ENCODE measurements at places on chromosomes 7 and 10. TPM values are rescaled to one million over a fixed set of nuclear protein-coding genes. Genes with fewer than 3 reads are reported as not detected.

NRG3 gene
- 3.9 TPM for total RNA-seq

CALHM3 gene
- total RNA-seq = not detected

IGF2BP3 gene
- total RNA-seq = 183 TPM

CPA5 gene
- not detected for total RNA-seq

CABCOCO1 gene
- not detected for total RNA-seq

DNA sequence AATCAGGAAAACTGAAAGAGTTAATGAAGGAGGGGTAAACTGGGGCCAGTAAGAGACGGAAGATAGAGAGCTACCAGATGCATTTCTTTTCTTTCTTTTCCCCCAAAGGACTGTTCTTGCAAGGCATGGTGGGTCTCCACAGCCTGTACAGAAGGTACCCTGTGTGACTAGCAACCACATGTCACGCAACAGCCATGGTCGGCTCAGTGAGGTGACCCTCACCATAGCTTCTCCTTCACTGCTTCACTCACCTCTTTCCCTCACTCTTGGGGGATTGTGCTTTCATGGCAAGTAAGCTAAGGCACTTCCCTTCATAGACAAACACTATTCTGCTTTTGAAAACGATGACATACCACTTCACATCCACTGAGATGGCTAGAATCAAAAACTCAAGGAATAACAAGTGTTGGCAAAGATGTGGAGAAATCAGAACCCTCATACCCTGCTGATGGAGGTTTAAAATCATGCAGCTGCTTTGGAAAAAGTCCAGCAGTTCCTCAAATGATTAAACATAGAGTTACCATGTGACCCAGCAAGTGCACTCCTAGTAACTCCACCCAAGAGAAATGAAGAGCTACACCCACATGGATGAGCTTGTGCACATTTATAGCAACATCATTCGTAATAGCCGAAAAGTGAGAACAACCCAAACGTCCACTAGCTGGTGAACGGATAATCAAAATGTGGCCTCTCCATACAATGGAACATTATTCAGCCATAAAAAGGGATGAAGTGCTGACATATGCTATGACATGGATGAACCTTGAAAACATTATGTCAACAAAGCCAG lies 3.8 kb upstream of the INSIG1 start:
- H3K27ac ChIP-seq = no peak overlapping the region
- no peaks in the 10 kb centered on the region for H3K27me3 ChIP-seq
- H3K36me3 ChIP-seq = no peaks in the 10 kb centered on the region
- peaks cover 14% of the 10 kb centered on the region for H3K4me1 ChIP-seq
- DNase-seq = no peak
- H3K4me3 ChIP-seq = no peak overlapping the region

DNA sequence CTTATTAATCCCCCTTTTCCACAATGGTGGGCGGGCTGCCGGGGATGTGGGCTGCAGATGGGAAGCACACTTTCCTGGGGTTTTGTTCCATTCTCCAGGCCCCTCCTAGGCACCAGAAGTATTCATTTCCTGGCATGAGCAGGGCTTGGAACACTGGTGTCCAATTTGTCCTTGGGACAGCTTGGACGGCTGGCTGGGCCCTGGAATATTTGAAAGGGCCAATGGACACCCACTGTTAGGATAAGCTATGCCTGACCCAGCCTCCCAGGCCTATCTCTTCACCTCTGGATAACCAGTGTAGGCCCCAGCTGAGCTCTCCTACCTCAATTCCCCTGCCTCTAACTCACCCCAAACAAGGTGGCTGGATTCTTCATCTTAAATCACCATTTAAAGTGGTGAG lies 354.9 kb downstream of the PTEN start:
- H3K36me3 ChIP-seq = no peaks in the 10 kb centered on the region
- no peaks in the 10 kb centered on the region for H3K4me1 ChIP-seq
- H3K27me3 ChIP-seq = no peaks in the 10 kb centered on the region
- H3K27ac ChIP-seq = no peak overlapping the region
- DNase-seq = no peak
- H3K4me3 ChIP-seq = no peak overlapping the region

- no peaks in the 10 kb centered on the region for H3K27me3 ChIP-seq
- no peaks in the 10 kb centered on the region for H3K36me3 ChIP-seq
- no peak overlapping the region for H3K4me3 ChIP-seq
- peaks cover 13% of the 10 kb centered on the region for H3K4me1 ChIP-seq
Observed at GRCh38 chr10:19812976-19813375, 3.3 kb upstream of the PLXDC2 start.

- DNase-seq = peak; percentile 63
- H3K4me3 ChIP-seq = peak overlapping the region; percentile 96
- peaks cover 28% of the 10 kb centered on the region for H3K36me3 ChIP-seq
- peak overlapping the region; percentile 97 for H3K27ac ChIP-seq
Observed at GRCh38 chr7:155644971-155645509, 579 bp downstream of the RBM33 start.

DNA sequence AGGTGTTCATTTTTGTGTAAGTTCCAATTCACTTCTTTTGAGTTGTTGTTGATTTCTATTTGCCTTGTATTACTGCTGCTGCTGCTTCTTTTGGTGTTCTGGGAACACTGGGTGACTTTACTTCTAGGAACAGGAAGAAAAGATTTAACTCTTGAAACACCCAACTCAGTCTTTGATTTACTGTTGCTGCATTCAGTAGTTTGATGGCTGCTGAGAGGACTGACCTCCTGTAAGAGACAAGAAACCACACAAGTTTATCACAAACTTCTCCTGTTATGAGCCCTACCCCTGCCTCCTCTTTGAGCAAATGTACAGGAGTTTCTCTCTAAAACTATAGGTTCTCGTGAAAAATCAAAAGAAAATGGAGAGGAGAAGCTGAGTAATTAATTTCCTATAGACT lies 161.7 kb downstream of the CTTNBP2 start:
- H3K27ac ChIP-seq = no peak overlapping the region
- H3K27me3 ChIP-seq = no peaks in the 10 kb centered on the region
- no peak for DNase-seq
- H3K36me3 ChIP-seq = no peaks in the 10 kb centered on the region
- no peak overlapping the region for H3K4me3 ChIP-seq

DNA sequence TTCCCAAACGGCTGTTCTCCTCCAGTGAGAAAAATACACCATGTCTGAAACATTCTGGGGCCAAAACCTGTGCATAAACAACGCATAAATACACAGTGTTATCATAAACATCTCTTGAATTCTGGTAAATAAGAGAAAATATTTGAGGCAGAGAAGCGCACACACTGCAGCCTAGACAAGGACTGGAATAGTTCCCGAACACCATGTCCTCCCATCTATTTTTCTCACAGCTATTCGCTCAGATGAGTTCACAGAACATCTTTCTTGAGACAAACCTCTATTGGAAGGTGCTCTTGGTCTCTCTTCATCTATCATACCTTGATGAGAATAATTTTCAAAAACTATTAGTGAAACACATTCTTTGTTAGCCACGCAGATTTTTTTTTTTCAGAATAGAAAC lies 24.4 kb downstream of the ETV1 start:
- H3K27ac ChIP-seq = no peak overlapping the region
- no peaks in the 10 kb centered on the region for H3K36me3 ChIP-seq
- no peak overlapping the region for H3K4me3 ChIP-seq

GRCh38 chr10:75261813-75262705 lies 26.3 kb upstream of the COMTD1 start:
- H3K27me3 ChIP-seq = no peaks in the 10 kb centered on the region
- no peaks in the 10 kb centered on the region for H3K4me1 ChIP-seq
- H3K36me3 ChIP-seq = no peaks in the 10 kb centered on the region
- H3K27ac ChIP-seq = no peak overlapping the region
- no peak for DNase-seq

DNA sequence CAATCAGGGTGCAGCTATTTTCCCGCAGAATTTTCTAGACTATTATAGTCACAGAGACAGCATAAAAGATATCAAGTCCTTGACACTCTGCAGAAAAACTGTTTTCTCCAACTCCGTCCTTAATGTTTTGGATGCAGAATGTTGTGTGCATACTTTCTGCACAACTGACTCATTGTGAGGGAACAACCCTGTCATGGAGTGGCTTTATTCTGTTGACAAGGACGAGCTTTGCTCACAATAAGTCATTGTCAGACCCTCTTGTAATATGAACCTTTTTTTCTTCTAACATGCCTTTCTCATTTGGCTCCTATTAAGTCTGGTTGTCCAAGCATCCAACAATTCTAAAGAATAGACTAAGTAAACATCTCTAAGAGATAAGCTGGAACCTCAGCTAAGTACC lies 17.3 kb downstream of the ABCB4 start:
- H3K36me3 ChIP-seq = no peaks in the 10 kb centered on the region
- no peak for DNase-seq
- no peaks in the 10 kb centered on the region for H3K4me1 ChIP-seq
- no peak overlapping the region for H3K4me3 ChIP-seq

DNA sequence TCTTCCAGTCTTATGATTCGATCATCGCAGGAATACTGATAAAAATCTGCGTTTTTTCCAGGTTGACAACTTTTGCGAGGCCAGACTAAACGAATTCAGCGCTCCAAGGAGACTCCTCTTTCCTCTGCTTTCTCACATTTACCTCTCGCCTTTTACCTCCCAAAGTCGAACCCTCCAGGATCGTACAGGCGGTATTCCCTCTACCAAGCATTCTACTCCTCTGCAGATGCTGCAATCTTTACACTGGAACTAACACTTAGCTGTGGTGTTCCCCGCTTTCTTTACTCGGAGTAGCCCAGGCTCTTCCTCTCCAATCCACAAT lies 449 bp downstream of the NUDT5 start:
- no peaks in the 10 kb centered on the region for H3K27me3 ChIP-seq
- H3K27ac ChIP-seq = peak overlapping the region; percentile 88
- peak overlapping the region; percentile 79 for H3K4me3 ChIP-seq
- peaks cover 12% of the 10 kb centered on the region for H3K4me1 ChIP-seq
- no peak for DNase-seq
- H3K36me3 ChIP-seq = peaks cover 15% of the 10 kb centered on the region

DNA sequence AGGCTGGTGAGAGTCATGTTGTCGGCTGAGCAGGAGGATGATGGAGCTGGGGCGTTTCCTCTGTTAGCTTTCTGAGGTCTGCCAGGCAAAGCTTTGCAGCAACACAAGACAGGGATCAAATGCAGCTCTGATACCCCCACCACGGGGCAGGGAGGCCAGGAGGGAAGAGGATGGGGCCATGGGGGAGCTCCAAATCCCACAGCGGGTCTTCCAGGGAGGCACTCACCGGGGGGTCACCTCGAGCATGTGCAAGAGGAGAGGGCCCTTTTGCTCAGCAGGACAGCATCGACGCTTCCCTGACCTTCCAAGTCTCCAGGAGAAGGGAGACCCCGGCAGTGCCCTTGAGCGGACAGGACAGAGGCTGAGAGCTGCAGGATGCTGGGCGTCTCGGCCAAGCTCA lies 127.5 kb downstream of the WDR37 start:
- no peaks in the 10 kb centered on the region for H3K36me3 ChIP-seq
- no peak overlapping the region for H3K4me3 ChIP-seq
- no peaks in the 10 kb centered on the region for H3K4me1 ChIP-seq
- H3K27me3 ChIP-seq = no peaks in the 10 kb centered on the region

GRCh38 chr10:30365278-30365677 lies 16.2 kb upstream of the MTPAP start:
- DNase-seq = no peak
- H3K4me3 ChIP-seq = no peak overlapping the region
- H3K36me3 ChIP-seq = no peaks in the 10 kb centered on the region
